ENCODE measurements at places on chromosomes 1 and 21.

DNA sequence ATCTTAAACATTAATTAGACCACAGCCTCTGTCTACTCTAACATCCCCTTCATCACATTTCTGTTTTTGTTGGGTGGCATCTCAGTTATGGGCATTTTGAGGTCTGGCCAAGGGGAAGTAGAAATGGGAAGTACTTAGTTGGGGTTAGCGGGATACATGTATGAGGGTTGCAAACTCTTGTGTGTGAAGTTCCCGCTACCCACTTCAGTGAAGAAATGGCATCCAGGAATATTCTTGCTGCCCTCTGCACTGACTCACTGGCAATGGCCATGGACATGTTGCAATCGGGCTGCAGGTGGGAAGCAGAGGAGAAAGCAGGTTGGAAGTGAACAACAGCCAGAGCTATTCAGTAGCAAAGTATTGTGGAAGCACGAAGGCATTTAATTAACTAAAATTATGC lies 7.4 kb downstream of the CD48 start:
- H3K36me3 ChIP-seq, result no peaks in the 10 kb centered on the region
- DNase-seq, result no peak
- H3K27me3 ChIP-seq, result no peaks in the 10 kb centered on the region
- no peak overlapping the region for H3K4me3 ChIP-seq
- H3K4me1 ChIP-seq, result no peaks in the 10 kb centered on the region

DNA sequence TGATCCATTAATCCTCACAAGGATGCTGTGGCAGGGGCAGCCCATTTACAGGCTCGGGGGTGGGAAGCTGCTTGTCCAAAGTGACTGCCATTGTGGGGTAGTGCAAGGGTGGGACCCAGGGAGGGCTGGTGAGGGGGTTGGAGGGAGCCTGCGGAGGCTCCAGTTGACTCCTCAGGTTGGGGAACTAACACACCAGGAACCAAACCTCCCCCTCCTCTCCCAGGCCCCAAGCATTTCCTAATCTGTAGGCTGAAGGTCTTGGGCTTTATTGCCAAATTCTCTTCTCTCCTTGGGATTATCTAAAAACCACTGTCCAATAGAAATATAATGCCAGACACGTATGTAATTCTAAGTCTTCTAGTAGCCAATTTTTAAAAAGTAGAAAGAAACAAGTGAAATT lies 18.2 kb downstream of the IKBKE start:
- DNase-seq, result no peak
- no peak overlapping the region for H3K27ac ChIP-seq
- H3K4me1 ChIP-seq, result peaks cover 5% of the 10 kb centered on the region
- peaks cover 5% of the 10 kb centered on the region for H3K36me3 ChIP-seq

- no peaks in the 10 kb centered on the region for H3K27me3 ChIP-seq
- H3K4me3 ChIP-seq, result no peak overlapping the region
- peak; percentile 29 for DNase-seq
Measured at GRCh38 chr1:184562806-184563205, 176.0 kb downstream of the C1orf21 start.

DNA sequence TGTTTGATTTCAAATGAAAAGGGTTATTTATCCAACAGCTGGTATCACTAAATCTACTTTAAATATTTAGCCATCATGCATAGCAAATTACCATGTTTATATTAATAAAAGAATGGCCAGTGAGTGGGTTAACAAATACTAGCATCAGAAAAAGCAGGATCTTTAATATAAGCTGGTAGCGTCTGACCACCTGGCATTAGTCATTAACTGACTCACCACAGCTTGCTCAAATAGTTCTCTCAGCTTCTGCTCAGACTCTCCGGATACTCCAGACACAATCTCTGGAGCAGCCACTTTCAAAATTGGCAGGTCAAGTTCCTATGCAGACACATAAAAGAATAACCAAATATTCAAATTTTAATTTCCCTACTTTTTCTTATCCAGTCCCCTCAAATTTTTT lies 29.6 kb downstream of the NVL start:
- DNase-seq, result no peak
- H3K36me3 ChIP-seq, result peaks cover 47% of the 10 kb centered on the region
- no peak overlapping the region for H3K27ac ChIP-seq
- H3K4me3 ChIP-seq, result no peak overlapping the region
- H3K27me3 ChIP-seq, result no peaks in the 10 kb centered on the region

- H3K4me3 ChIP-seq, result no peak overlapping the region
- no peak overlapping the region for H3K27ac ChIP-seq
- H3K27me3 ChIP-seq, result no peaks in the 10 kb centered on the region
- H3K4me1 ChIP-seq, result peaks cover 3% of the 10 kb centered on the region
- peak; percentile 40 for DNase-seq
- no peaks in the 10 kb centered on the region for H3K36me3 ChIP-seq
Measured at GRCh38 chr1:171245458-171246064, 2.7 kb upstream of the FMO1 start.

- no peak overlapping the region for H3K4me3 ChIP-seq
- no peaks in the 10 kb centered on the region for H3K36me3 ChIP-seq
- no peaks in the 10 kb centered on the region for H3K4me1 ChIP-seq
- no peak overlapping the region for H3K27ac ChIP-seq
- no peak for DNase-seq
Measured at GRCh38 chr1:200291106-200291505, 118.7 kb downstream of the ZNF281 start.

DNA sequence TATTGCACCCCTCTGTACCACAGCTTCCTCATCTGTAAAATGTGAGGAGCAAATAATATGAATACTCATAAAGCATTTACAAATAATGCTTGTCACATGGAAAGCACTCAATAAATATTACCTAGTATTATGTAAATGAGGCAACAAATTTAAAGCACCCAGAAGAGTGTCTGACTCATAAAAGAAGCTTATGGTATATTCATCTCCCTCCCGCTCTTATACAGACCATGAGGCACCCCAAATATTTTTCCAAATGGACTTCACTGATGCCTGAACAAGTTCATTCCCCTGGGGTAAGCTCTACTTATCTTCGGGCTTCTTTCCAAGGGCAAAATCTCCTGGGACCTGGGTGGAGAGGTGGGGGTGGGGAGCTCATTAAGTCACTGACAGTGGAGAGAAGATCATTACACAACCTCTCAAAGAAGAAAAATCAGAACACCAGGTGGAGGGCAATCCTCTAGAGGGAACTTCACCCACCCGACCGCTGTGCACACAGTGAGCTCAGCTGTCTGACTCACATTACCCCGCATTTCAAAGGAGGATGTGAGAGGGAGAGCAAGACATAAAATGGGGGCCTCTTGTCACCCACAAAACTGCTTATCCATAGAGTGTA lies 166.2 kb downstream of the ASTN1 start:
- no peaks in the 10 kb centered on the region for H3K36me3 ChIP-seq
- H3K27ac ChIP-seq, result no peak overlapping the region
- DNase-seq, result no peak
- H3K4me3 ChIP-seq, result no peak overlapping the region
- H3K4me1 ChIP-seq, result no peaks in the 10 kb centered on the region

- peaks cover 1% of the 10 kb centered on the region for H3K4me1 ChIP-seq
- H3K4me3 ChIP-seq, result no peak overlapping the region
- H3K27ac ChIP-seq, result no peak overlapping the region
- no peaks in the 10 kb centered on the region for H3K27me3 ChIP-seq
- no peaks in the 10 kb centered on the region for H3K36me3 ChIP-seq
- DNase-seq, result no peak
Measured at GRCh38 chr1:160996178-160996577, 24.8 kb downstream of the F11R start.

GRCh38 chr1:247448107-247448791 lies 9.7 kb downstream of the OR2B11 start:
- H3K36me3 ChIP-seq, result no peaks in the 10 kb centered on the region
- peak overlapping the region; percentile 35 for H3K4me3 ChIP-seq
- no peaks in the 10 kb centered on the region for H3K27me3 ChIP-seq
- DNase-seq, result peak; percentile 71
- H3K4me1 ChIP-seq, result peaks cover 2% of the 10 kb centered on the region
- no peak overlapping the region for H3K27ac ChIP-seq

- peaks cover under 1% of the 10 kb centered on the region for H3K36me3 ChIP-seq
- H3K4me1 ChIP-seq, result peaks cover 2% of the 10 kb centered on the region
- H3K27ac ChIP-seq, result peak within 1 kb of the TSS; percentile 90
- H3K4me3 ChIP-seq, result peak within 1 kb of the TSS; percentile 70
- peak; percentile 84 for DNase-seq
Measured at GRCh38 chr1:25799935-25800702, at the start of gene SELENON. Gene SELENON, plus strand, starts transcription at chr1:25800193. Its CDS starts 38 bp downstream, at chr1:25800231.
